T-helper 2 cell (primary cell): ENCODE measurements at places on chromosomes 2 and 18.

DNA sequence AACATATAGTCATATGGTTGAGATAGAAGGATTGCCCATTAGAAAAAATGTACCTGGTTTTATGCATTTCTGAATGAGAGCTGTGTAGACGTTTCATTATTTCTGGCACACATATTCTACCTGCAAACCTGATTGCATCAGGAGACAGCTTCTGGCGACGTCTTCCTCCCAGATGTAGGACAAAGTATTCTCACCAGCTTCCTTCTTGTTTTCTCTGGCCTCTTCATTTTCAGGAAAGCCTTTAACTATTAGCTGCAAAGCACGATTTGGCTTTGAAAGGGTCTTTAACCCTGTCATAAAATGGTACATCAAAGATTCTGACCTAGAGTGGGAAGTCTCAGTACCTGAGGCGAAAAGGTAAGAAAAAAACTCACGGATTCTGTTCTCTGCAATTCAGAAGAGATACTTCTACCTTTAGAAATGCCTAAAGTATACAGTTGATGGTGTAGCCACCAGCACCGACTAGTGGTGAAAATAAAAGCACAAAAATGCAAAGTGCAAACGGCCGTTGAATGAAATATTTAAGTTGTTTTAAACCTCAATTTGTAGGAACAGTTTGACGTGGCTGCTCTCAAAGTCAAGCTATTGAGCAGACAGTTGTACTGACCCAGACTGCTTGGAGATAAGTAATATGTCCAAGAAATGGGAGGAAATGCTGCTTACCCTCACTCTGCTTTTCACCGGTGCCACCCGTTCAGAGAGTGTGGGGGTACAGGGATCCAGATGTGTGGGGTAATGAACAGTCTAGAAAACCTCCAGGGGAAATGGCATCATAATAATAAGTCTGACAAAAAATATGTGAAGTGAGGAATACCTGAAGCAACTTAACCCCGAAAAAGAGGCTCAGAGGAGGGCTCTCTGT lies 20.2 kb downstream of the IL18RAP start:
- peak; percentile 31 for DNase-seq

- DNase-seq = no peak
Measured at GRCh38 chr2:126907671-126908070, 9.0 kb downstream of the TEX51 start.

- DNase-seq = no peak
Measured at GRCh38 chr2:69013142-69013839, at the start of gene ANTXR1. Gene ANTXR1, plus strand, starts transcription at chr2:69013179. Its CDS starts 321 bp downstream, at chr2:69013500.

- DNase-seq = no peak
Measured at GRCh38 chr2:30663321-30663720, 143.9 kb downstream of the CAPN13 start.

DNA sequence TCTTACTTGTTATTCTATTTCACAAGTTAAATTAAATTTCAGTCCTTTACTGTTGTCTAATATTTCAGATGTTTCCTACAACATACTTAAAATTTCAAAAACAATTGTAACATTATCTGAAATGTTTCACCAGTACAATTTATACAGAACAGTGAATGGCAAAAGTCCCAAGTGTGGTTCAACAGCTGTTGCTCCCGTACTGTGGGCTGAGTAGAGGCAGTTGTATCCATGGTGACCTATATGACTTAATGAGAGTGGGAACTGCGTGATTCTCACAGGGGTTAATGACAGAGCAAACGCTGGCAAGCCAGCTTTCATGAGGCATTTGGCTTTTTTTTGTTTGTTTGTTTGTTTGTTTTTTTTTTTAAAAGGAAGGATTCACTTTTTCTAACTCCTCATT lies 5.3 kb upstream of the PLCL1 start:
- DNase-seq = no peak

- DNase-seq = no peak
Measured at GRCh38 chr2:73007991-73008765, 63.3 kb downstream of the SFXN5 start.

- no peak for DNase-seq
Measured at GRCh38 chr2:109247812-109248211, 118.8 kb downstream of the SH3RF3 start.

DNA sequence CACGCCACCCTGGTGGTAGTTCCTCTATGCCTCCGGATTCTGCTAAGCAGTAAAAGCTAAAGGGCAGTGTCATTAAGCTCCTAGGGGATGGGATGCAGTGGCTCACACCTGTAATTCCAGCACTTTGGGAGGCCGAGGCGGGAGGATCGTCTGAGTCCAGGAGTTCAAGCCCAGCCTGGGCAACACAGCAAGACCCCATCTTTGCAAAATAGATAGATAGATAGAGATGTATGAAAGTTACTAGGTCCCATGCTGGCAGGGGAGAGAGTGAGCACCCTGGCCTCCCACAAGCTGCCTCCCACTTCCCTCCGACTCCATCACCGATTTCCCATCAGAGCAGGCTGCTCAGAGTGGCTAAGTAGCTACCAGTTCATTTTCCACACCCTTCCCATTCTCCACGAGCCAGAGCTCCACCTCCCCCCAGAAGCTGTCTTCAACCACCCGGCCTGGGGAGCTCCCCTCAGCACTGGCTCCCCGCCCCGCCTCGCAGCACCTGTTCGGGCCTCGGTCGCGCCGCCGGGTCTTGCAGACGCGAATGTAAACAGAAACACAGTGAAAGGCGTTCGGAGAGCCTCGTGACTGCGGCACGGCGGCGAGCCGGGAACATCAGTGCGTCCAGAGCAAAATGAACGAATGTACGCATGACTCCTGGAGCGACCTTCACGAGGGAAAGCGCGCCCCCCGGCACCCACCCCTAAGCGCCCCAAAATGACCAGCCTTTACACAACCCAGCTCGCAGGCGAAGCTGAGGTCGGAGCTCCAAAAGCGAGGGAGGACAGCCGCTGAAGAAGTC lies 598 bp upstream of the CEP68 start:
- DNase-seq = peak; percentile 40

DNA sequence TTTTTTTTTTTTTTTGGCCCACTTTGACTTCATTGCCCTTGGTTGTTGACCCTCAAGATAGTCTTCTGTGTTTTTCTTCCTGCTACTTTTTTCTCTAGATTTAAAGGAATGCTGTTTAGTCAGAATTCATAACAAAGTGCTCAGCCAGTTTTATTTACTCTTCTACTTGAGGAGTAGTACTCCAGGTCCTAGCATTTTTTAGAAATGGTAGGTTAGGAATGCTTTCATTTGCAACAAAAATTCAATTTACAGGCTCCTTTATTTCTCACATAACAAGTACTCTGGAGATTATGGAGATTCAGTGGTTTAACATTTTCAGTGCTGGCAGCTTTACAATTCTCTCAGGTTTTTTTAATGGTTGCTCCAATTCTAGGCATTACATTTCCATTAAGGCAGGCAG lies 58.2 kb downstream of the KIAA1328 start:
- DNase-seq = no peak

DNA sequence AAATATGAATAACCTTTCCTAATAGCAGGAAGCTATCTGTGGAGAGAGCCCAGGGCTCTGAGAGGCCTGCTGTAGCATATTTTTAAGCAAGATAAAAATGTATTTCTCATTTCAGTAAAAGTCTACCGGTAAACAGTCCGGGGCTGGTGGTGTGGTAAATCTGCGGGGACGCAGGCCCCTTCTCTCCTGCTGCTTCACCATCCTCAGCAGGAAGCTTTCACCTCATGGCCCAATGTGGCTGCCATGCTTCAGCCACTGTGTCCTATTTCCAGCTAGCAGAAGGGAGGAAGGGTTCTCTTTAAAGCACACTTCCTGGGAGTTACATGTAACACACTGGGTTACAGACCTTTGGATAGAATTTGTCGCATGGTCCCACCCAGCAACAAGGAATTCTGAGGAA lies 79.5 kb upstream of the ODC1 start:
- no peak for DNase-seq

GRCh38 chr2:129803032-129803431 lies 176.4 kb upstream of the RAB6C start:
- DNase-seq = no peak

GRCh38 chr2:84482603-84483002 lies 23.5 kb upstream of the SUCLG1 start:
- DNase-seq = no peak

DNA sequence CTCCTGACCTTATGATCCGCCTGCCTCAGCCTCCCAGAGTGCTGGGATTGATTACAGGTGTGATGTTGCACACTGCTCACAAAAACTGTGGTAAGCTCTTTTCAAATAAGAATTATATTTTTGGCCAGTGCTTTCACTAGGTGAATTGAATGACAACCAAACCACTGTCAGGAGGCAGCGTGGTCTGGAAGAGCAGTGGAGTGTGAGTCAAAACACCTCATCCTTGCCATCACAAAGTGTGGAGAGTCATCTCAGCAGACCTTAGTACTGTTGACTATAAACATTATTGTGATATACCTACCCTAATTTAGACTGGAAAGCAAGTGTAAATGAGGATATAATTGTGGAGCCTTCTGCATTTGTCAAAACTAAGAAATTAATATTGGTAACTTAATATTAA lies 61.3 kb downstream of the UBE2E3 start:
- no peak for DNase-seq

DNA sequence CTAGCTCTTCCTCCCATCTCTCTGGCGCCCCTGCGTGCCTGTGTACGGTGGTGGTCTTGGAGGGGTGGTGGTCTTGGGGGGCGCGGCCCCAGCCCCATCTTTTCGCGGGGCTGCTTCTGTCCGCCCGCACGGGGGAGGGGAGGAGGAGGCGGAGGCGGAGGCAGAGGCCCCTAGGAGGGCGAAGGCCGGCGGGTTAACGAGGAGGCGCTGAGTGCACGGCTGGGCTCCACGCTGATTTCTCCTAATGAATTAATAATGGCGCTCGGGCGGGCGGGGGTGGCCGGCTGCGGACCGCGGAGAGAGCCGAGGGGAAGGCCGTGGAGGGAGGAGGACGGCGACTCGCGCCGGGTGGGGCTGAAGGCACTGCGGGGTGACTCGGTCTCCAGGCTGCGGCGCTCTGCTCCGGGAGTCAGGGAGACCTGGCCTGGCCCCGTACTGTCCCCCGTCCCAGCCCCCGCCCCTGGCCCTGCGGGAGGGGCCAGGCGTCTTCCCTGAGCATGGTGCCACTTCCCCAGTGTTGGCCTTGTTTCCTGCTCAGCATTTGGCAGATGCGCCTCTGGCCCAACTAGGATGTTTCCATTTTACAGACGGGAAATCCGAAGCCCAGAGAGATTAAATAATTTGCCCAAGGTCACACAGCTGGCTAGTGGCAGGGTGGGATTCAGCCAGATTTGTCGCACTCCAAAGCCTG lies 6.0 kb downstream of the GAREM2 start:
- no peak for DNase-seq

GRCh38 chr18:63320123-63320974 lies 780 bp upstream of the BCL2 start:
- DNase-seq = peak; percentile 84

DNA sequence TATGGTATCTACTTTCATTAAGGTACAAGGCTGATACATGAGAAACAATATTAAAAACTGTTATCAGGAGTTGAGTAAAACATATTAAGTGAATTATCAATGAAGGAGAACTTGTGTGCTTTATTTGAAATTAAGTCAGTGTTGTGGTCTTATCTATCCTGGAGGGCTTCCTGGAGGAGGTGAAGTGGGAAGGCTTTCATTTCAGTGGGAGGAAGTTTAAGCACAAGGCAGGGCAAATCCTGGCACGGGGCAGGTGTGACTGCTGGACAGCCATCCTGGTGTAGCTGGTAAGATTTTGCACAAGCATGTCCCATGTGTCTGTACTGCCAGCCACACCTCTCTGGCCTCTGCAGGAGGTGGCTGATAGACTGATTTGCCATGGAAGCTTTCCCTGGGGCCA lies 159.7 kb upstream of the SKOR2 start:
- DNase-seq = no peak

GRCh38 chr18:7821784-7822183 lies 254.7 kb downstream of the PTPRM start:
- DNase-seq = no peak

DNA sequence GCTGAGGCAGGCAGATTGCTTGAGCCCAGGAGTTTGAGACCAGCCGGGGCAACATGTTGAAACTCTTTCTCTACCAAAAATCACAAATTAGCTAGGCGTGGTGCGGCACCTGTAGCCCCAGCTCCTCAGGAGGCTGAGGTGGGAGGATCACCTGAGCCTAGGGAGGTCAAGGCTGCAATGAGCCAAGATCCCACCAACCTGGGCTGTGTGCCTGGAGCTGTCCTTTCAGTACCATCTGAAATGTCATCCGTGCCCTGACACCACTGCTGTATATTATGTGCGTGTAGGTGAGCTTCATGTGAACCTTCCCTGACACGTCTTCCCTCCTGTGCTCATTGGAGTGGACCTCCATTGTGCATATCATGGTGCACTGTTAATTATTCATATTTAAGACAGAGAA lies 84.8 kb upstream of the HNRNPA3 start:
- no peak for DNase-seq
